ENCODE measurements at places on chromosomes 4 and X.

GRCh38 chrX:53223068-53223693, 1.8 kb downstream of the KDM5C start:
- no peak for DNase-seq

DNA sequence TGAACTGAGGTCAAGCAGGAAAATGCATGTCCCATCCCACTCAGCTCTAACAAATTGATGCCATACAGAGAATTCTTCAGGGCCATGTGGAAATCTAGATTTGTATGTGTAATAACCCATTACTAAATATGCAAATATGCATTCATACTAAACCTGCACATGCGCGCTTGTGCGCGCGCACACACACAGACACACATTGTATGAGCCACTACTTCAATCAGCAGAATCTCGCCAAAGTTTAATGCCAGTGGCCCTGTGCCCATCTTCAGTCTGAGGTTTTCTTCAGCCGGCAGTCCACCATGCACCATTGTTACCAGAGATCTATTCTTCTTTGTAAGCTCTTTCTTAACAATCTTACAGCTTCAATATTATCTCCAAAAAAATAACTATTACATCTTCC, 276.4 kb downstream of the PDGFC start:
- no peak for DNase-seq

GRCh38 chr4:151917145-151917734, 156.4 kb upstream of the GATB start:
- DNase-seq: no peak

DNA sequence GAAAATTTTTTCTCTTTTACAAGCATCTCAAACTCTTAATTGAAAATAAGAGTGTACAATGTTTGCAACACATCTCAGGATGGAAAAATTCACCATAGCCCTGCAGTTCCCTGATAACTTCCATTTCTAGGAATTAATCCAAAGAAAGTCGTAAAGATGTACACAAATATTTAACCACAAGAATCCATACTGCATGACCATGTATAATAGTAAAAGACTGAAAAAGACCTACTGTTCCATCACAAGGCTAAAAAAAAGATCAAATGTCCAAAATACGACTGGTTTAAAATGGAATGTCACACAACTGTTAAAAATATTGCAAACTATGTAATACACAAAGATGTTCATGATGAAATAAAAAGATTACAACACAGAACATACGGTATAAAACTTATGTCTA, 32.1 kb downstream of the HUWE1 start:
- DNase-seq: no peak

- DNase-seq: no peak
These were observed 27.2 kb downstream of the RASL11B start for GRCh38 chr4:52889354-52889753.

DNA sequence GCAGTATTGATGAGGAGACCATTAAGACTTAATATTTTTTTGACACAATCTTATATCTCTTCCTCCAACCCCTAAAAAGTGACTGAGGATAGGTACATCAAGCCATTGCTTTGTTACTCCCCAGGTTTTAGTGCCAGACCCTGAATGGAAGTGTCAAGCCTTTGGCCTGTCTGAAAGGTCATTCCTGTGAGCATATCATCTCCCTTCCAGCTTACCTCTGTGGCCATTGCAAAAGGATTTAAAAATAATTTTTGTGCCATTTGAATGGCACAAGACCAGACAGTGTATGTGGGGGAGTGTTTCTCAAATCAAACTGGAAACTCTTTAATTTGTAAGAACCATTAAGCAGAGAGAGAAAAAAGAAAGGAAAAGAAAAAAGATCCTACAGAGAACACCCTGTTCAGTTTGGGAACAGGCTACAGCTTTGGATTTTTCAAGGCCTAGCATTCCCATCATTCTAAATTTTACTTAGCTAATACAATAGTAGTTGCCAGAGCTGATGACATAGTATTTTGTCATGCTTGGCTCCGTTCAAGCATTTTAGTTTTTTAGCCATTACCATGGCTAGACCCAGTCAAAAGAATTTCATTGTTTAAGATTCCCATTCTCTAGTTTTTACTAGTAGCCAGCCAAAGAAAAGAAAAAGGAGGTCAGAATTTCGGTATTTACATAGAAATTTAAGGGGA, 49.6 kb downstream of the HPF1 start:
- DNase-seq: no peak

GRCh38 chrX:56600141-56600540, 36.7 kb downstream of the UBQLN2 start:
- no peak for DNase-seq

DNA sequence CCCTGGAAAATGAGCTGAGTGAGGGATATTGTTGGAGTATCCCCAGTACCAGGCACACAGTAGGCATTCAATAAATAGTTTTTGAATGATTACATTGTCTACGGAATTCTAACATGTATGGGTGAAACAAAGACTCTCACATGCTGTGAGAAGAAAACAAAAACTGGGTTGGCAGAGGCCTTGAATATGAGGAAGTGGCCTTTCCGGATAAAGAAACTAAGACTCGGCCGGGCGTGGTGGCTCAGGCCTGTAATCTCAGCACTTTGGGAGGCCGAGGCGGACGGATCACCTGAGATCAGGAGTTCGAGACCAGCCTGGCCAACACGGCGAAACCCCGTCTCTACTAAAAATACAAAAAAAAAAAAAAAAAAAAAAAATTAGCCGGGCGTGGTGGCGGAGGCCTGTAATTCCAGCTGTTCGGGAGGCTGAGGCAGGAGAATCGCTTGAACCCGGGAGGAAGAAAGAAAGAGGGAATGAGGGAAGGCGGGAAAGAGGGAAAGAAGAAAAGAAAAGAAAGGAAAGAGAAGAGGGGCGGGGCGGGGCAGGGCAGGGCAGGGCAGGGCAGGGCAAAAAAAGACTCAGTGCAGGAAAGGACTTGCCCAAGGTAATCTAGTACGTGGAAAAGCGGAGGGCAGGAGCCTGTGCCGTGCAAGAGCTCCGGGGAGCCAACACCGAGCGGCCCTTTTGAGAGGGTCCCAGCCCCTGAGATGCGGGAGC, 689 bp upstream of the TMA16 start:
- no peak for DNase-seq

DNA sequence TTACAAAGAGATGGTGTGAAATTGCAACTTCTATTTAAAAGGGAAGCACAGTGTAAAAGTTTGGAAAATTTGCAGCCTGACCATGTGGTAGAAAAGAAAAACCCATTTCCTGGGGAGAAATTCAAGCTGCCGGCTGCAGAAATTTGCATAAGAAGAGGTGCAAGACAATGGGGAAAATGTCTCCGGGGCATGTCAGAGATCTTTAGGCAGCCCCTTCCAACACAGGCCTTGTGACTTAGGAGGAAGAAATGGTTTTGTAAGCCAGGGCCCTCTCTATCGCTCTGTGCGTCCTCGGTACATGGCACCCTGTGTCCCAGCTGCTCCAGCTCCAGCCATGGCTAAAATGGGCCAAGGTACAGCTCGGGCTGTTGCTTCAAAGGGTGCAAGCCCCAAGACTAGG, 40.4 kb downstream of the CCDC158 start:
- DNase-seq: no peak

DNA sequence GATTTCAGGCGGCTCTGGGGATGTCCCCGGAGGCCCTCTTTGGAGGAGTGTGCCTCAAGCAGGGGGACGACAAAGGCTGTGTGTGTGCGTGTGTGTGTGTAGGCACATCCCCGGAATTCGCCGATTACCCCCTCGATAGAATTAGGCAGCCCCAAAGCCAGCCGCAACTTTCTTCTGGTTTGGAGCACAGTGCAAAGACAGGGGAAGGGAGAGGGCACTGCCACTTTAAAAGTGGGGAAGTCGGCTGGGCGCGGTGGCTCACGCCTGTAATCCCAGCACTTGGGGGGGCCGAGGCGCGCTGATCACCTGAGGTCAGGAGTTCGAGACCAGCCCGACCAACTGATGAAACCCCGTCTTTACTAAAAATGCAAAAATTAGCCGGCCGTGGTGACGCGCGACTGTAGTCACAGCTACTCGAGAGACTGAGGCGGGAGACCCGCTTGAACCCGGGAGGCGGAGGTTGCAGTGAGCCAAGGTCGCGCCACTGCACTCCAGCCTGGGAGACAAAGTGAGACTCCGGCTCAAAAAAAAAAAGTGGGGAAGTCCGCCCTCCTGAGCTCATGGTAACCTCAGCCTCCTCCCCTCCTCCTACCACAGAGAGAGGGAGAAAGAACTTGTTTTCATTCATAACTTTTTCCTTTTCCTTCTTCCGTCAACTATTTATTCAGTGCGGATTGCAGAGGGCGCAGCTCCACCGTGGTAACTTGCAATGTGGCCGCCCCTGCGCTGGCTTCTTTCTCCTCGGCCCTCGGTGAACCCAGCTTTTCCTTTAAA, 2.4 kb downstream of the SPRY1 start:
- DNase-seq: no peak

- DNase-seq: no peak
These were observed 75.9 kb upstream of the LSM6 start for GRCh38 chr4:146099585-146099984.

DNA sequence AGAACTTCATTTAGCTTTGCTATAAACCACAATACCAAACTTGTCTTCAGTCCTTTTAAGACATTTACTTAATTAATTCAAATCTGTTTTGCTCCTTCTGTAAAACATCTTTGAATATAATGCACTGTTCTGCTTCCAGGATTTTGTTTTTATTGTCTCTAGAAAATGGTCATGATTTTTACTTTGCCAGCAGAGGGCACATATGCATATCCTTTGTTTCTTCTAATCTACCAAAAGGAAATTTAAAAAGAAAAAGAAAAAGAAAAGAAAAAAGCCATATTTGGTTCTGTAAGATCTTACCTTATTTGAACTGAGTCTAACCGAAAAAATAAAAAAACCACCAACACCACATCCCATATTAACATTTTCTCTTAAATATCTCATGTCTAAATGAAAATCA, 101.9 kb upstream of the CCSER1 start:
- no peak for DNase-seq

DNA sequence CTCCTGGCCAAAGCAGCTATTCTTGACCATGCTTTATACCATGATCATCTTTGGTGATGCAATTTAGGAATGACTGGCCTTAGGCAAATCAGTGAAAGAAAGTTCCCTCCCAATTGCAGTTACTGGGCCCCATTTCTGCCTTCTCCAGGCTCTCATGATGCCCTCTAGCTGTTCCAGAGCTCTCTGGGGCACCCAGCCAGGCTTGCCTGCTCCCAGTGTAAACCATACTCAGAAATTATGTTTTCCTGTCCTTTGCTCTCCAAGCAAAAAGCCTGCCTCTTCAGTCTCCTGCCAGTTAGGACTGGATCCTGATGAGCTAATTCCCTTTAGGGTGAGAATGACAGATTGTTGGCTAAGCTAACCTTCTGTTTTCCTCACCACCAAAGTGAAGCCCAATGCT, 85.3 kb upstream of the RBPJ start:
- DNase-seq: no peak

DNA sequence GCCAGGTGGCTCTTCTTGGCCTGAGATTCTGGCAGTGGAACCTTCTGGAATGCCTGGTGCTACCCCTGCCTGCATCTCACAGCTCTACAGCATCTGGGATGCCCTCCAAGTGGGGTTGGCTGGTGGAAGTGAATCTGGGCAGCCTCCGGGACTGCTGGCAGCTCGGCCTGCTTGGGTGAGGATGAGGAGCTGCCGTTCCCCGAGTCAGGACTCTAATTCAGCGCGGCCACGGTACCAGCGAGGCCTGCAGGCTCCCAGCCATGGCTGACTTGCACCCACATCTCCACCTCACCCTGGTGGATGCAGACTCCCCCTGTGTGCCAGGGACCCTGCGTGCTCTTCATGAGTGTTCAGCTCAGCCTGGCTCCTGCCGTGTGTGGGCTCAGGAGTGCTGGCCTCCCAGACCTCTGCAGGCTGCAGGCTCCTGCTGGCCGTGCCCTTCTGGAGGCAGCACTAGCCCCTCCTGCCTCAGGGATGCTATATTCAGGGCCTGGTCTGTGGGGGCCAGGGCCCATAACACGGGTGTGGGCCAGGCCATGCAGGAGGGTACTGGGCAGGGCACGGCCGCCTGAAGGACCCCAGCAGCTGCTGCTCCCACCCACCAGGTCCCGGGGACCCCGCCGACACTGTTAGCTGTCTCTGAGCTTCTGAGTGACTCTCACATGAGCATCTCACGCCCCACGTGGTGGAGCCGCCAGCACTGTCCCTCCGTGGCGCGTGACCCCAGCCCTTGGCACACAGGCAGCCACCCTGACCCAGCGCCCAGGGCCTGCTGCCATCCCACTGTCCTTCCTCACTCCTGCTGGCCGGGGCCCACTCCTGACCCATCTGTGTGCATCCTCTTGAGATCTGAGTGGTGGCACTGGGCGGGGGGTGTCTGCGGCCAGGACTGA, 10.6 kb downstream of the UVSSA start:
- no peak for DNase-seq

DNA sequence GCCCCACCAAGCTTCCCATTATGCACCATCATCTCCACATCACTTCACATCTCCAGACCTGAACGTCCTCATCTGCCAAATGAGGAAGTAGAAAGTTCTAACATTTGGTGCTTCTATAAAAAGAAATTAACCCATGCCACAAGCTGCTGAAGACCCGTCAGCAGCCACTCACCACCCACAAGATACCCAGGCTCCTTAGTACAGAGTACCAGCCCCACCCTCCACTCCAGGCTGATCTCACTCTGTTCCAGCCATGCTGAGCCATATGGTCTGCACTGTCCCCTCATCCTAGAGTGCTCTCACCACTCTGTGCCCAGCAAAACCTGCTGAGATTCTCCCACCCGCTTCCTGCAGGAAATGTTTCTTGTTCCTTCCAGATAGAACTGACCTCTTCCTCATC, 240.8 kb upstream of the PPARGC1A start:
- no peak for DNase-seq

- DNase-seq: no peak
These were observed 10.9 kb downstream of the MTHFD2L start for GRCh38 chr4:74168841-74169240.

DNA sequence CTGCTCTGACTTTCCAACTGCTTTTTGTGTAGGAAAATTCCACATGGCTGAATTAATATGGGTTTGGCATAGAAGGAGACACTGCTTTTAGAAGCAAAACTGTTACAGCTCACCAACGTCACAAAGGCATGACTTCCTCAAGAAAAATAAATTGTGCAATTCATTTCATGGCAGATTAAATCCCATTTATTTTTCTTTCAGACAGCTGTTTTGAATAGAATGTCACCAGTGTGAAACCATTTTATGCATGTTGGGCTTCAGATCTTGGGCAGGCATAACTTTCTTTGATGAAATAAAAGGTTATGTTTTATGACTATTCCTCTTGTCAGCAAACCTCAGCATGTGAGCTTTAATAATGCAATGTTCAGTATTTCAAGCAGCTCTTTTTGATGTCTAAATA, 542.8 kb downstream of the GALNTL6 start:
- no peak for DNase-seq

GRCh38 chrX:23376581-23376980, 41.9 kb downstream of the PTCHD1 start:
- DNase-seq: no peak
